ENCODE measurements at places on chromosomes 1 and 21.

DNA sequence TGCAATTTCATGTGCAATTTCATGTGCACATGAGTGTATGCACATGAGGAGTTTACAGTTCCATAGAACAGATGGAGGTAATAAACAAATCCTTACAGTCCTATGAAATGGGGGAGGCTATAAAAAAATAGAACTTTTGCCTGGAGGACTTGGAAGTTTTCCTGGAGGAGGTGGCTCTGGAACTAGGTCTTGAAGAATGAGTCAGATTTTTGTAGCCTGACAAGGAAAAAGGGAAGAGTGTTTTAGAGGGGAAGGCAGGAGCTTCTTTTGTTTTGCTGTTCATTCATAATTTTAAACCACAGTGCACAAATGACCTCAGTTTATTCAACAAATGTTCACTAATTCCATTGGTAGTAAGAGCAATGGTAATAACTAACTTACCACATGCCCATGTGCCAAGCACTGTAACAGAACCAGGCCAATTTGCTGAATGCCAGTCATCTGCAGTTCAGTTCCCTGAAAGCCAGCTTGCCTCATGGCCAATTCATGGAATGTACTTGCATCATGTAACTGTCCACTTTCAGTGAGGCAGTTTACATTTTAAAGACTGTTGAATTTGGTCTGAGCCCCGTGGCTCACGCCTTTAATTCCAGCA, 2.7 kb downstream of the DIO1 start:
- DNase-seq = no peak

DNA sequence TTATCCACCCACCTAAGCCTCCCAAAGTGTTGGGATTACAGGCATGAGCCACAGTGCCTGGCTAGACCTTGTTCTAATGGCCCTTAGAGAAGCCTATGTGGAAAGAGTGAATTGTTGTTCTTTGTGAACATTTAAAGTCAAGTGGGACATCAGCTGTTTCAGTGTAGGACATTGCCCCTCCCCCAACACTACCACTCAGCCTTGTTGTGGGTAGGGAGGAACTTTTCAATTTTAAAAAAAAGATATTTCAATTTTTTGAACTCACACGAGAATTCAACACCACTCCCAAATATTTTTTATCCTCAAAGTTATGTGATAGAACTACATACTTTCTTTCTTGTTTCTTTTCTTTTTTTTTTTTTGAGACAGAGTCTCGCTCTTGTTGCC, 36.7 kb upstream of the TMEM222 start:
- DNase-seq = no peak

- DNase-seq = no peak
These were observed 59.6 kb downstream of the ZNF678 start for GRCh38 chr1:227622739-227623475.

- DNase-seq = no peak
These were observed 32.8 kb upstream of the DDR2 start for GRCh38 chr1:162599451-162599850.

DNA sequence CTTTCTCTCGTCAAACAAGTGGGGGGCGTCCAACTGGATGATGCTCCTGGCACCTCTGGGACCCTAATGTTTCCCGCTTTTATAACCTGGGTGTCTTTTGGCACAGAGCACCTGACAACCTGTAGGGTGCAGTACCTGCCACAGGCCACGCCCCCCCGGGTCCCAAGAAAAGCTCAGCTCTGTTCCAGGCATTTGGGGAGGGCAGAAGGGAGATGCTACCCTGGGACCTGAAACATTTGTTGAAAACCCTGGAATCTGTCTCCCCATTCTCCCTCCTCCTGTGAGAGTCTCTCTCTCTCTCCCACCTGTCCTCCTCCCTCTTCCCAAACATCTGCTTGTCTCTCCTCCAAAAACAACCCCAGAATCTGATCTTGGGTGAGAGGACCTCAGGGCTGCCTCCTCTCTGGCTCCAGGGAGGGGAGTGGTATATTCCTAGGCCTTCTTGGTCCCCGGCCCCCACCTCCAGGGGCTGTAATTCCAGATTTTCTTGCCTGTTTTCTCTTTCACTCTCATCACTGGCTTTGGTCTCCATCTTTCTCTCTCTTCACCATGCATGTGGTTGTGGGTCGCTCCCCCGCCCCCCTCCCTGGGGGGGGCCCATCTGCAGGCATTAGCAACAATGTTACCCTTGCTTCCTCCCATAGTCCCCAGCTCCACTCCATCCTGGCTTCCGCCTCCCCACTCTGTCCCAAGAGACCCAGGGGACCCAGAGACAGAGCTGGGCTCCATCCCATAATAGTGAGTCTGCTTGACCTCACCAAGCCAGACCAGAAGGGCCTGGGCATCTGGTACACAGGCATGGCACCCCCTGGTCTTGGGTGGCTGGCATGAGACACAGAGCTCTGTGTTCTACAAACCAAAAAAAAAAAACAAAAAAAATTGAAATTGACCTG, 4.1 kb downstream of the AHDC1 start:
- DNase-seq = no peak

Measured in activated CD4-positive, alpha-beta T cell treated with anti-CD3 and anti-CD28 coated beads for 1 hour (primary cell).